Left cardiac atrium (tissue), 4 donors: ENCODE measurements at places on chromosomes 12 and 14. TPM values are rescaled to one million over a fixed set of nuclear protein-coding genes. Genes with fewer than 3 reads are reported as not detected.

Gene KLRC4
- total RNA-seq: not detected

Gene KRT77
- not detected for total RNA-seq

Gene OR4L1
- total RNA-seq: not detected

Gene TCTN2
- 4.8 TPM for total RNA-seq

Gene SIX1
- total RNA-seq: 0.24 TPM

- no peak for DNase-seq
These were observed 66.6 kb downstream of the GRIP1 start for GRCh38 chr12:66612090-66612775.

DNA sequence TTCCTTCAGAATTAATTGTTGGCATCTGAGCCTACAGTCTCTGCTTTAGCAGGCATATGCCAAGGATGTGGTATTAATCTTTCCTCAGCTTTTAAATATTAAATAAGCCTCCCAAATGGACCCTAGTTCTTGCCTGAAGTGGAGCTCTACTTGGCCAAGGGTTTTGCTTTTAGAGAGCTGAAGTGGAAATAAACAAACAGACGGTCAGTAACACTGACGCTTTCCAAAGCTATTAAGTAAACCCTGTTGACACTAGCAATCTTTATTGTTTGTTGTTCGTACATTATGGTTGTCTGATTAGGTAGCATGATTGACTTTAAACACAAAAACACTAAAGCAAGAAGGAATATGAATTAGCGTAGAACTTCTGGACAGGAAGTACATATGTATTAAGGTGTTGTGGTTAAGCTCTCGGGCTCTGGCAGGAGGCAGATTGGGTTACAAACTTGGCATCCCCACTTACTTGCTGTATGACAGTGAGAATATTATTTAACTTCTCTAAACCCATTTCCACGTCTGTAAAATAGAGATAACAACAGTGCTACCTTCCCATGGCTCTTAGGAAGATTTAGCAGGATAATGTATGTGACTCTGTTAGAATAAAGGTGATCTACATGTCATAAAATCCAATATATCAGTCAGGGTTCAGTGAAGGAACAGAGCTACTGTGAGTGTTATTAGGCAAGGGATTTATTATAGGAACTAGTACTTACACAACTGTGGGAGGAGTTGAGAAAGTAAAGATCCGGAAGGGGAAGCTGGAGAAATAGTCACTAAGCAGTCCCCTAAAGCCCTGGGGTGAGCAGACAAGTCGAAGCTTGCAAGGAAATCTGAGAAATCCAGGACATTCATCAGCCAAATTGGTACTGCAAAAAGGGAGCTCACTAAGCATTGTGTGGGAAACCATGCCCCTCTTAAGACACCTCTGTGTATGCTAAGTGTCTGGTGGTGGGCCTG, 92.2 kb upstream of the ATF7IP start:
- no peak for DNase-seq

- DNase-seq: no peak
These were observed 89.1 kb downstream of the BBS10 start for GRCh38 chr12:76259106-76259505.

- DNase-seq: no peak
These were observed 5.4 kb downstream of the C12orf75 start for GRCh38 chr12:105335856-105336255.

GRCh38 chr12:16946704-16947103, 340.7 kb upstream of the LMO3 start:
- no peak for DNase-seq

GRCh38 chr12:14924541-14924940, 13.8 kb downstream of the ERP27 start:
- DNase-seq: no peak

DNA sequence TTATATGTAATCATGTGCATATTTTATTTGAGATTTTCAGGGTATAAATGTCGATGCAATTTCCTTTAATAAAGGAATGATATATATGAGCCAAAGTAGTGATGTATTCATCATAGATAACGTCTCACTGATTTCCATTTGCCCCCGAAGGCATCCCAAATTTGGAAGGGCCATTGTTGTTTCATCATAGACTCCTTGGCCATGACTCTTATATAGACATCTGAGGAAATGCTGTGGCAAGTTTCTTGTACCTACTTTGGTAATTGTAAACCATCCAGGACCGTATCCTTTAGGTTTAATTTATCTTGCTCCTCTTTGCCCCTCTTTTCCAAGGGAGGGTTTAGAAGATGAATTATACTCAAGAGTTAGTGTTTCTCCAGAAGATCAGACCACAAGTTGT, 84.7 kb downstream of the SAMD4A start:
- no peak for DNase-seq

DNA sequence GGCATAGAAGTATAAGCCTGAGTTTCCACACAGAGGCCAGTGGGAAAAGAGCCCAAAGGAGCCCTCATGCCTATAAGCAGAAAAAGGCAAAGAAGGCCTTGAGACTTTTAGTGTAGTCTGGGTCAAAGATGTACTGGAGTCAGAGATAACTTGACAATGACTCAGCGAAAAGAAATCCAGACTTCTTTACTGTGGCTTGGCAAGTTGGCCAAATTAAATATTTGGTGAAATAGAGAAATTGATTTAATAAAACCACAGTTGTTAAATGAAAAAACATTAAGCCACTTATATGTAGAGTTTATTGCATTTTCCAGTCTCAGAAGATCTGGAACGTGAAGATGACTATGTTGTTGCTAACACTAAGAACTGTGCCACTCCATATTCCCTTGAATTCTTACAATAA, 105.1 kb downstream of the TMTC3 start:
- DNase-seq: no peak

DNA sequence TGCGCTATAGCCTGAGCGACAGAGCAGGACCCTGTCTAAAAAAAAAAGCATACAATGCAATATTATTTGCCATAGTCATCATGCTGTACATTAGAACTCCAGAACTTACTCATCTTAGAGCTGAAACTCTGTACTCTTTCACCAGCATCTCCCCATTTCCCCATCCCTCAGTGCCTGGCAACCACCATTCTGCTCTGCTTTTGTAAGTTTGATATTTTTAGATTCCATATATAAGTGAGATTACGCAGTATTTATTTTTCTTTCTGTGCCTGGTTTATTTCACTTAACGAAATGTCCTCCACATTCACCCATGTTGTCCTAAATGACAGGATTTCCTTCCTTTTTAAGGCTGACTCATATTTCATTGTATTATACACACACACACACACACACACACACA, 121.8 kb downstream of the BBS10 start:
- DNase-seq: no peak

DNA sequence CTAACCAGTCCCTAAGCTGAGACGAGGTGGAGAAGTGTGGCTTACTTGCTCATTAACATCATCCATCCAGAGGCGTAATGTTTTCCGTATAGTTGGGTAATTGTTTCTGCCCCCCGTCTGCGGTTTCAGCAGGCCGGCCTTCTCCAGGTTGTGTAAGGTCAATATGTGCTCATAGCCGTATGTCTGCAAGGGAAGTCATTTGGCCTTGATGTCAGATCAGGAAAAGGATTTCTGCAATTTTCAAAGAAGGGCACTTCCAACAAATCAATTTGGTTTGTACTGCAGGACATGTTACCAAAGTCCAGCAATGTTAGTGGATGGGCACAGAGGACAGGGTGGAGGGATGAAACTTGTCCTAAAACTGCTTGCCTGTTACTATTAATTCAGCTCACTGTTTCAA, 9.9 kb upstream of the DIABLO start:
- DNase-seq: no peak

DNA sequence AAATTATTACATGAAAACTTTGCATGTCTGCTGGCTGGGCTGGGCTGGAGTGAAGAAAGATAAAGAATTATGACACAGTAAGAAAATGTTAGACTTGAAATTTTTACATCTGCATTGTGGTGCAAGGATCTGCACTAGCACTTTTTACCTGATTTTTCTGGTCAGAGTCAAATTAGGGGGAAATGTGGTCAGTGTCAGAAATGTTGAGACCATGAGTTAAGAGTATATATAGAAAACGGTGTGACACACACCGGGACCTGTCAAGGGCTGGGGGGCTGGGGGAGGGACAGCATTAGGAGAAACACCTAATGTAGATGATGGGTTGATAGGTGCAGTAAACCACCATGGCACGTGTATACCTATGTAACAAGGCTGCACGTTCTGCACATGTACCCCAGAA, 90.3 kb downstream of the IGF1 start:
- DNase-seq: no peak
